NCI-H187 treated with DMSO at 0.1 percent for 48 hours (cell line): ENCODE measurements at places on chromosomes 7 and 10.

- DNase-seq: peak; percentile 63
These were observed at the start of gene GCK for GRCh38 chr7:44189286-44189992. GCK (minus strand) TSS chr7:44189439; CDS start chr7:44188953, 486 bp downstream.

DNA sequence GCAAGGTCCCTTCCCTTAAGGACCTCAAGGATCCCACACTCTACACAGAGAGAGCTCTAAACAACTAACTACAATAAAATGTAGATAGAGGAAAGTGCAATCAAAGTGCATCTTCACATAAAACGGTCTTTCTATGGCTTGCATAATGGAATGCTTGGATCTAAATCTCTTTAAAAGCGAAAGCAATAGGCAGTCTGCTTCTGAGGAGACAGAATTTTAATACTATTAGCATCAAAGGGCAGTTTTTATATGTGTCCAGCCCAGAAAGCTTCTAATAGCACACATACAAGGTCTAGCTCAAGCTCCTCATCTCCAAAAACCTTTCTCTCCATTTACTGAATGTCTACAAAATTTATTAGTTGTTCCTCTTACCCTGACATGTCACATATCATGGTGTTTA is 101.5 kb upstream of the C1GALT1 start:
- no peak for DNase-seq

DNA sequence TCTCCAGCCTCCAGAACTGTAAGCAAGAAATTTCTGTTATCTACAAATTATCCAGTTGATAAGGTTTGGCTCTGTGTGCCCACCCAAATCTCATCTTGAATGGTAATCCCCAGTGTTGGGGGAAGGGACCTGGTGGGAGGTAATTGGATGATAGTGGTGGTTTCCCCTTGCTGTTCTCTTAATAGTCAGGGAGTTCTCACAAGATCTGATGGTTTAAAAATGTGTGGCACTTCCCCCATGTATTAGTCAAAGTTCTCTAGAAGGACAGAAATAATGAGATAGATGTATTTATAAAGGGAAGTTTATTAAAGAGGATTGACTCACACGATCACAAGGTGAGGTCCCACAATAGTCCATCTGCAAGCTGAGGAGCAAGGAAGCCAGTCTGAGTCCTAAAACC is 56.2 kb upstream of the APBB1IP start:
- DNase-seq: no peak

GRCh38 chr10:112082120-112082519 is 101.4 kb downstream of the GPAM start:
- DNase-seq: no peak

GRCh38 chr10:2097937-2098336 is 360.6 kb upstream of the ADARB2 start:
- no peak for DNase-seq

DNA sequence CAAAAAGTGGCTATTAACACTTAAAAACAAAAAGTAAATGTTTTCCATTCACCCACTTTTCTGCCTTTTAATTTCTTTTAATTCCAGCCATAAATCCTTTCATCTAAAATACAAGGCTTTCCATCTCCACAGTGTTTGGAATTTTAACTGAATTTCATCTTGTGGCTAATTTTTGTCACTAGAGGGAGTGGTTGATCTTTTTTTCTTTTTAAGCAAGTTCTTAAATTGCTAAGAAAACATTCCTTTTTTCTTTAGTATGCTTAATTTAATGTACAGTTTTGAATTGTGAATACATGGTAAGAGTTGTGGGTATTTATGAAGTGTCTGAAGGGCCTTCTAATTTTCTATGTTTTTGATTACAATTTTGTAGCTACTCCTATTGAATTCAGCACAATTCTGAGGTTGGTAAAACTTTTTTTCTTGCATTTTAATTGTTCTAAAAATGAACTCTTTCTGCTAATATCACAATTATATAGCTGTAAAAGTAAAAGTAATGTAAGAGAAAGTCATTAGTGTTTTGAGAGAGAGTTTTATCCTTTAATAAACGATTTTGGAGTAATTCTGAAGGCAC is 54.9 kb upstream of the ANK3 start:
- DNase-seq: no peak

- no peak for DNase-seq
These were observed 78.4 kb downstream of the PDE1C start for GRCh38 chr7:31991846-31992245.

- DNase-seq: no peak
These were observed 2.2 kb downstream of the FGFBP3 start for GRCh38 chr10:91907033-91907594.

- no peak for DNase-seq
These were observed 156.8 kb downstream of the THSD7A start for GRCh38 chr7:11675163-11675562.

DNA sequence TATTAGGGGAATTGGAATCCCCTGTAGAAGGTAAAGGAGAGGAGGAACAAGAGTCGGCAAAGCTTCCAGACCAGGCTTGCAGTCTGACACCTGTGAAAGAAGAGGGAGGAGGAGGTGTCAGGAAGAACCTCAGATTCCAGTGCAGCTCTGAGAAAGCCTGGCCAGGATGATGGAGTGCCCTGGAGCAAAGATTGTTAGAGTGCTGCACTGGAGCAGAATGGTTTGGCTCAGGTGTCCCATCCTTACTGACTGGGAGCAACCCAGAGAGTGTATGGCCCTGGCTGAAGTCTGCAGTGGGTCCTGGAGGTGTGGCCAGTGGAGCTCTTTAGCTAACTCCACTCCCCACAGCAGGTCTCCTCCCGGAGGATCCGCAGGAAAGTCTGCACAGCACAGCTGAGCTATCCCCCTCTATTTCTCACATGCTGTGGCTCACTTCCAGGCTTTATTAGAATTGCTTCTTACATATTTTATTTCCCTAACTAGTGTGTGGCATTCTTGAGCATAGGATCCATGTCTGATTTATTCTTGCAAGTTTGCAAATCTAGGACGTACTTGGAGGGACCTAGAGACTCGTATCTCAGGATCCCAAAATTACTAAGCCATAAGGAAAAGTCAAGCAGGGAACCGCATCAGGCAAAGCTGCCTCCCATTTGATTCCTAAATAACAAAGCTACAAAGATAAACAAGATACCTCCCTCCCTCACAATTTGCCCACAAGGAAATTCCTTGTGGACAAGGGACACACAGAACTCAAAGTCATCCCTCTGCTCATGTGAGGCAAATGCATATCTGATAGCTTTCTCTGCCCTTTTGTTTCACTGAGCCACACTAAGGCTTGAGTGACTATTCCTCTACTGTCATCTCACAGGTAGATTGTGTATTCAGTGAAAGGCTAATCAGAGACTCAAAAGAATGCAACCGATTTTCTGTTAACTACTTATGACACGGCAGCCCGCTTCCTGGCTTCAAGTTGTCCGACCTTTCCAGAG is 58.8 kb downstream of the VIM start:
- no peak for DNase-seq

GRCh38 chr10:44016589-44017482 is 368.1 kb downstream of the CXCL12 start:
- DNase-seq: no peak

DNA sequence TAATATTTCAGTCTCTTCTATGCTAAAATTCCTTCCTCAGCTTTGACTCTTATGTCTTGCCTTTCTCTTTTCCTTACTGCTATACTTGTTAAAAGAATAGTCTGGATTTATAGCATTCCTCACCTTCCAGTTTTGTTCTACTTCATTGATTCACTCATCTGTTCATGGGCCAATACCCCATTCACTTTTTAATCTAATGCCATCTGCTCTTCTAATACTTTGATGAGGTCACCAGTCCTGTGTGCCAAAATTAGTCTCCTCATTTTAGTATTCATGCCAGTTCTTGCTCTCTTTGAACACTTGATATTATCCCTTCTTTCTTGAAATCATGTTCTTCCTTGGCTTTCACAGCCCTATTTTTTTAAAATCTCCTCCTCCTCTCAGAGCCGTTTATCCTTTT is 19.3 kb downstream of the STK17A start:
- DNase-seq: no peak

- no peak for DNase-seq
These were observed 7.1 kb downstream of the SPOCK2 start for GRCh38 chr10:72081210-72081609.

GRCh38 chr10:78875331-78875877 is 193.4 kb upstream of the ZMIZ1 start:
- no peak for DNase-seq

GRCh38 chr10:122709971-122710370 is 10.3 kb upstream of the C10orf120 start:
- no peak for DNase-seq

DNA sequence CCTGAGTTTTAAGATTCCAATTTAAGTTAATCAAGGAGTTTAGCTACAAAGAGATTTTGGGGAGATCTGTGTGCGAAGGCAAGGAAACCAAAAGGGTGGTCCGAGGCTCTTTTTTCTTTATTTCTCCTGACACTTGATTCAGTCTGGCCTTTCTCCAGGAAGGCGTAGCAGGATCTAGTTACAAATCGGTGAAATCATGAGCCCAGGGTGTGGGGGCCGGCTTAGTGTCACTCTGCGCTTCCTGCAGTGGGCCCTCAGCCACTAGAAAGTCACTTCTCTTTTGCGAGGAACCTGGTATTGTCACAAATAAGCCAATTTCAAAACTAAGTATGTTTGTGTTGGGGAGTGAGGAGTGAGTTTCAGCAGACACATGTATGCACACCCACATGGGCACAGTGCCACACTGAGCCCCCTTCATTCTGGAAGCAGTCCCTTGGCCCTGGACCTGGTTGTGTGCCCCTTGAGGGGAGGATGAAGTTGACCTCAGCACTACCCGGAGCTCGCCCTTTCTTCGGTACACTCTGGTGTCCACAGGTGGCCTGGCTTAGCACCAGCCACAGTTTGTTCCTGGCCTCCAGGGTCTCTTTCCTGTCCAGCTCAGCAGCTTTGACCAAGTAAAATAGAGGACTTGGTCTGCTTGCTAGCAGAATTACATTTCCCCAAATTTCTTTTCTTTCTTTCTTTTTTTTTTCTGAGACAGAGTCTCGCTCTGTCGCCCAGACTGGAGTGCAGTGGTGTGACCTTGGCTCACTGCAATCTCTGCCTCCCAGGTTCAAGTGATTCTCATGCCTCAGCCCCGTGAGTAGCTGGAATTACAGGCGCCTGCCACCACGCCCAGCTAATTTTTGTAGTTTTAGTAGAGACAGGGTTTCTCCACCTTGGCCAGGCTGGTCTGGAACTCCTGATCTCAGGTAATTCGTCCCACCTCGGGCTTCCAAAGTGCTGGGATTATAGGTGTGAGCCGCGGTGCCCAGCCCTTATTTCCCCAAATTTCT is 84.0 kb upstream of the BTBD16 start:
- no peak for DNase-seq

GRCh38 chr7:120760851-120761250 is 97.1 kb downstream of the TSPAN12 start:
- no peak for DNase-seq

- DNase-seq: no peak
These were observed 12.9 kb upstream of the VIM start for GRCh38 chr10:17214971-17215781.

GRCh38 chr10:1142596-1142995 is 86.4 kb downstream of the WDR37 start:
- no peak for DNase-seq

DNA sequence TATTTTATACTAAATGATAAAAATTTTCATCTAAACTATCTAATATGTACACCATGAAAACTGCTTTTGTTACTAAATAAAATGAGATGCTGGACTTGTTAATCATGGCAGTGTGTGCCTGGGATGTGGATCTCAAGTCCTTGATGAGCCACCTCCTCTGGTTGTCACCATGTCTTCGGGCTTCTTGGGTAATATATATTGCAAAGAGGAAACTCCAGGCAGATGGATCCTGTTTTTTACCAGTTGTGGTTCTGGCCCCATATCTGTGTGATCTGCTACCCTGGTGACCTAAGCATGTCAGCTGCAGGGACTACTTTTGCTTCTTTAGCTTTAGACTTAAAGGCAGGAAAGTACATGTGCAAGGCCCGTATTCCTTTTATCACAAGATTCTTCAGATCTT is 46.2 kb downstream of the TMEM60 start:
- no peak for DNase-seq

DNA sequence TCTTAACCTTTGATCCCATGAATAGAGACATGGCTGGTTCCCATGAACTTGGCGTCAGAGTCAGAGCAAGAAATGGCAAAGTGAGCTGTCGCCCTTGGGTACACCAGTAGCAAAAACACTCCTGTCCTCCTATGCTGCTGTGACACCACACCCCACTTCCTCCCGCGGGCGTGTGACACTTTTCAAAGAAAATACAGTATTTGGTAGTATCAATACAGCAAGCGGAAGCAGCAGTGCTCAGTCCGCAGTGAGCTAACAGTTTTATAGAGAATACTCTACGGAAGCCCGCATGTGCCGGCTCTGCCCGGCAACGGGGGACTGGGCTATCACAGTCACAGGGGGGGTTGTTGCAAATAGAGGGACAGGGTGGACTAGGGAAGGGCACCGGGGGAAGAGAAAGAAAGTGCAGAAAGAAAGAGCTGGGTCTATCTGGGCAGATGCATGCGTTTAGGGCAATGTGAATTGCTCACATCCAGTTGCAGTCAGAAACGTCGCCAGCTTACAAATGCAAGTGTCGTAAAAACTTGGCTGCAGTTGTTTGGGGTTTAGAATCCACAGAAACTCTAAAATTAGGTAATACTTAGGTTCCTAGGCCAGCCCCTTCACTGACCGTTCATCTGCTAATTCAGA is 49.8 kb downstream of the PRKCQ start:
- DNase-seq: no peak

DNA sequence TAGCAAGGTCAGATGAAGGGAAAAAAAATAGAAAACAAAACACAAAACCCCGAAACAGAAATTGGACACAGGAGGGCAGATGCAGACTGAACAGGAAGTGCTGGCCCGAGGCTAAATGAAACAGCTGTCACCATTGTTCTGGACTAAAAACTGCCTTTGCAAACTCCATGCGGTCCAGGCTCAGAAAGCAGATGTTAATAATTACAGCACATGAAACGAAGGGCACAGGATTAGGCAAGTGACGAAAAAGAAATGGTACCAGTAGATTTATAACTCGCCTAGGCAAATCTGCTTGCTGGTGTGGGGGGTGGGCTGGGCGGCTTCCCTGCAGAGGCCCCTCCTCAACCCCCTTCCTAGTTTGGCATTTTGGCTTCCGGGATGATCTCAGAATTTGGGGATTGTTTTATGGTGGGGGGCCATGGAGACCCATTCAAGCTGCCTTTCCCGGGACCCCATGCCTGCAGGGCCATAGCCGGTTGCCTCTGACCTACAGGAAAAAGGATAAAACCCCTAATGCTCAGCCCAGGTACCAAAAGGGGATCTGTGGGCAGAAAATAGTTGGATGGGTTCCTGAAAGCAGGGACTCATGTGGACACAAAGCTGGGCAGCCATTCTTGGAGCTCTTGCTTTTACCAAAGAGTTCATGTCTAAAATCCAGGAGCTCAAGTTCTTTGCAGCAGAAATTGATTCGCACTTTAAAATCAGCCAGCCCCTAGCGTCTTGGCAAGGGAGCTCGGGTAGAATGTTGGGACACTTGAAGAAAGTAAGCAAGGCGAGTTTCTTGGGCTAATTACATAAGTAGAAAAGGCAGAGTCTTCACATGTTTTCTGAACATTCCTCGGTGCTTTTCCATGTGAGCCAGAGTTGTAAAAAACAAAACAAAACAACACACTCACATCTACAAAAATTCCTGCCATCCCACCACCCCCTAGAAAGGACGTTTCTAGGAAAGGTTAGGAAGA is 39.0 kb upstream of the EMX2 start:
- no peak for DNase-seq
